ENCODE measurements at places on chromosomes 4 and X.

DNA sequence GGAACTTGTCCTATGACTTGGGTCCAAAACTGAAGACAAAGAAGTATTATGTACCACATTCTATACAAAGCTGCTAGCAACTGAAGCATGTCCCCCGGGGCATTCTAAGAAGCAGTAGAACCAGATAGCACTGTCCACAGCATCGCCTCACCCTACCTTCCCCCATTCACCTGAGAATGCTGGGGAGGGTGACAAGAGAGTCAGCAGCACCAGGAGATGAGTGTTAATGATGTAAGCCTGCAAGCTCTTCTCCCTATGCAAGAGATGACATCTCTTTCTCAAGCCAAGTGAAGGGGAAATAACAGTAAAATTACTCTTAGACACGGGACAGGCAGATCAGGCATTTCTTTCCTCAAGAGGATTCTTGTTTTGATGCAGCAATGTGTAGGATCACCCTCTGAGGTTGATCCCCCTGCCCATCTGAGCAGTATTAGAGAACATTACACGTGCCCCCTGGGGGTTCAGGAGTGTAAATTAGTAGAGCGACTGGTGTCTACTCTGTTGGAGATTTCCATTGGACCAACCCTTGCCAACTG, 13.9 kb upstream of the TLR1 start:
- no peak for DNase-seq

DNA sequence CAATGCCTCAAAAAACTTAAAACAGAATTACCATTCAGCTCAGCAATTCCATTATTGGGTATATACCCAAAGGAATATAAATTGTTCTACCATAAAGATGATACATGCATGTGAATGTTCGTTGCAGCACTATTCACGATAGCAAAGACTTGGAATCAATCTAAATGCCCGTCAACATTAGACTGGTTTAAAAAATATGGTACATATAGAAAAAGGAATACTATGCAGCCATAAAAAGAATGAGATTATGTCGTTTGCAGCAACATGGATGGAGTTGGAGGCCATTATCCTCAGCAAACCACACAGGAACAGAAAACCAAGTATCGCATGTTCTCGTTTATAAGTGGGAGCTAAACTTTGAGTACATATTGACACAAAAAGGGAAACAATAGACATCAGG, 10.9 kb upstream of the SYNPO2 start:
- no peak for DNase-seq

DNA sequence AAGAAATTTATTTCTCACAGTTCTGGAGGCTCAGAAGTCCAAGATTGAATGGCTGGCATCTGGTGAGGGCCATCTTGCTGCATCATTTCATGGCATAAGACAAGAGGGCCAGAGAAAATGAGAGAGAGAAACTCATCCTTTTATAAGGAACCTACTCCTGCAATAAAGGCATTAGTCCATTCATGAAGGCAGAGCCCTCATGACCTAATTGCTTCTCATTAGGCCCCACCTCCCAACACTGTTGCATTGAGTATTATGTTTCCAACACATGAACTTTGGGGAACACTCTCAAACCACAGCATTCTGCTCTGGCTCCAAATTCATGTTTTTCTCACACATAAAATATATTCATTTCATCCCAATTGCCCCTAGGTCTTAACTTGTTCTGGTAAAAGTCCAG, 14.2 kb downstream of the RNF175 start:
- DNase-seq, result no peak

DNA sequence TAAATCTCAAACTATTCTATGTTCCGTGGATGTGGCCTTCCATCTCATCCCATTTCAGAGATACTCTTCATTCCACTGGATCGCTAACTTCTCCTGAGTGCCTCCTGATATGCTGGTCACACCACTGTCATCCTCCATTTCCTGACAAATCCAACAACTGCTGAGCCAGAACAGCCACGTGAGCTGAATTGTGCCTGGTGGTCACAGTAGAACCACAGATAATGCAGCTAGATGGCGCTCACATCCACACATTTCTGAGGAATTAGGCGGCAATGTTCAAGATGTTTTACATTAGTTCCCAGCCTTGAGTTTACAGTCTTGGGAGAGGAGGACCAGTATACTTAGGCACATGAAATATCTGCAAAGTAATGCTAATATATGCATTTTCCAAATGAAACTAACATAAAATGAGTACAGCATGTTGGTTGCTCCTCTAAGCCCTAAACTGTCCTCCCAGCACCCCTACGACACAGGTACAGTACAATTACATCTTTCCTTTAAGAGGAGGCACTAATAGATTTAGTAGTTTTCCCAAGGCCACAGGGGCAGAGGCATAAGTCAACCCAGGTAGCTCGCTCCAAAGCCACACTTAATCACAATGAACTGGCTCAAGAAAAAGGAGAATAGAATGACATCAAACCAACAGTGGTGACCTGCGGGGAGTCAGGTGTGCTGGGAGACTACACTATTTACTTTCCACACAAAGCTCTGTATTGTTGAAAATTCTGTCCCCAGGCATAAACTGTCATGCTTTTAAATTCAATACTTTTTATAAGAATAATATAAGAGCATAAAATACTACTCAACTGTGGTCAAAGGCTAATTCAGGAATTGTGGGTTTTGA, 134.2 kb downstream of the CHIC2 start:
- peak; percentile 78 for DNase-seq

- peak; percentile 74 for DNase-seq
These were observed 24.6 kb upstream of the ANTXR2 start for GRCh38 chr4:80097400-80098177.

GRCh38 chr4:150192986-150193385, 114.7 kb downstream of the DCLK2 start:
- no peak for DNase-seq

DNA sequence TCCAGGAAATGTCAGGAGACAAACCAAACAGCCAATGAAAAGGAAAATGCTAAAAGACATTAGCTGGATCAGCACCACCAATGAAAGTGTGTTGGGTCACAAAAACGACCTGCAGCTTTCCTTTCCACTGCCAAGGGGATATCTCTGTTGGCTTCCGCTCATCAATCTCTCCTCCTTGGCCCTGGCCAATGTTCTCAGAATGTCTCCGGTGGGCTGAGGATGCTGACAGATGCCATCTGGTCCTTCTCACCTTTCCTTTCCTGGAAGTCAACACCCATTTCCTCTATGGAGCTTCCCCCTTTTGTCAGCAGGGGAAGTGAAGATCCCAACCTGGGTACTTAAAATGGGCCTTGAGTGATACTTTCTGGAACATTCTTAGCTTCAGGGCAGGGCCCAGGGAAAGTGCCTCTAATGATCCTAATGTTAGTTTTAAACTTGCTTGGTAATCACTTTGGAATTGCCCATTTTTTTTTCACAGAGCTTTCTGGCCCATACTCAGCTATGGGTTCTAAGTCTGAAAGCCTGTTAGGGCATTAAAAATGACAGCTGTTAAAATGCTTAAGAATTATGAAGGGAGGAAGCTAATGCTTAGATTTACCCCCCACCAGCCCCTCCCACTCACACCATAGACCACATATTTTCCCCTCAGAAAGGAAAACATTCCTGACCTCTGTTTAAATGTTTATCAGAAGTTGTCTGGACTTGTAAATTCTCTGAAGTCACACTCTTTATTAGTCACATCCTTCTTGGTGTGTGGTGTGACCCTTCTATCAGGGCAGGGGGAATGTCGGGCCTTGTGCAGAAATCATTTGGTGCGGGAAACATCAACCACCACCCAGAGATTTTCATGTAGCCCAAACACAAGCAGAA, 29.2 kb downstream of the IGFBP7 start:
- DNase-seq, result peak; percentile 77

DNA sequence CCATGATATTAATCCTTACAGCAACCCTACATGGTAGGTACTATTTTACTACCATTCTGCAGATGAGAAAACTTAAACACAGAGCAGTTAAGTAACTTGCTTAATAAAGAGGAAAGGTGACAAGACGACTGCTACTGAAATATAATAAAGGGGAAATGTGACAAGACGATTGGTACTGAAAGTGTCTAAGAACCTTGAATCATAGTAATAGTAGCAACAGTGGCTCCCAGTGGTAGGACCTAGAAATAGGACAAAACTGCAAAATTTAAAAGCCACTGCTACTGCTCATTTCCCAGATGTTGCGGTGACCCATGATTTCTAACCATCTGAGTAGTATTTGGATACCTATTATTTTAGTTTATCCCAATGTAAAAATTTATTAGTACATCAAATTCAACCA, 89.5 kb downstream of the TASL start:
- no peak for DNase-seq

DNA sequence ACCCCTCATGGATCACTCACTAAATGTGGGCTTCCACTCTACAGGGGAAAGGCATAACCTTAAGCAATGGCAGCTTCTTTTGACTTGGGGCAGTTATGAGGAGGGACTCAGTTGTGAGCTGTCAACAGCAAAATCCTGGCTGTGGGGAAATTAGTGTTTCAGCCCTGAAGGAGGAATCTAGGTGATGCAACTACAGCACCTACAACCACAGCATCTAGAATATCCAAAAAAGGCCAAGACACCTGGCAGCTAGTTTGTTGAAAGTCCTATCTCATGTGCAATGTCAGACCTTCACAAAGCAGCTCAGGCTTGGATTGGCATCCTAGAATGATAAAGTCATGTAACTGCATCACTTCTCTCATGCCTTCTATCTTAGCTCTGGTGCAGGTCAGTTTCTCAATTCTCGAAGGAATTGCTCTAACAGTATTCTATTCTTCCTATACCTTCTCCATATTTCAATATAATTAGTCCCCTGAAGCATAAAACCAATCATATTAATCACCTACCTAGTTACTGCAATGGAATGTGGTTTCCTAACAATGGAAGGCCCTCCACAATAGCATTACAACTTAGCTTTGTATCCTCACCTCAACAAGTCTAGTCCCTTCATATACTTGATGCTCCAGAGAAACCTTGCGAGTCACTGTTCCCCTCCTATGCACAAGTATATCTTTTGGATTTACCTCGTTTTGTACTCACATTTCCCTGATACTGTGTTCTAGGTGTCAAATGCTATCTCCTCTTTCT, 5.5 kb upstream of the ANTXR2 start:
- DNase-seq, result no peak

DNA sequence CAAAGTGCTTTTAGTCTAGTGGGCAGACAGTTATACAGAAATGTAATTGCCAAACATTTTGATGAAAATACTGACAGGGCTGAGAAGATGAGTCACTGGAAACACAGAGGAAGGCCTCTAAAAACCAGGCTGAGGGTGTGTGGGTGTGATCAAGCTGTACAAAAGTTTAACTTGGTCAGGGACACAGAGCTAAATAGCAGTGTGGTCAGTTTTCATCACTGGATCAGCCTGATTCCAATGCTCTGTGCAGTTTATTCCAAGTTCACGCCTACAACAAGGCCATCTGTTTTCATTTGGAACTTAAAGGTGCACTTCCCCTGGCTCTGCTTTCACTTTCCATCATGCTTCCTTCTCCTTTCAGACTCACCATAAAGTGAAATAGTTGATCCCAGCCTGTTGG, 10.6 kb downstream of the CENPVL3 start:
- no peak for DNase-seq

DNA sequence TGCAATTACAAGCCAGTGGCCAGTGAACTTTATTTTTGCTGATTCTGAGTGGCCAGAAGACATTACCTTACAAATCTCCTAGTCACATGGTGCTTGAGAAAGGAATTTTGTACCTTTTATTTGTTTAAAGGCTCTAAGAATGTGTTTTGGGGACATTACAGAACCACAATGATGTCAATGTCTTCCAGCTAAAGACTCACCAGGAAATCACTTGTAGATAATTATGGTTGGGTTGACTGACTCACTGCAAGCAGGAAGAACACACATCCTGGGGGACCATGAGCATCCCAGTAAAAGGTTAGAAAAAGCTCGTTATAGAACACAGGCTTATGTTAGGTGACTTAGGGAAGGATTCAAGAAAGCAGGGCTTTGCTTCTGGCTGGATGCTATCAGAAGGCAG, 119.4 kb upstream of the FAM9B start:
- no peak for DNase-seq

- DNase-seq, result no peak
These were observed 73.7 kb downstream of the RTL9 start for GRCh38 chrX:110432091-110432905.

DNA sequence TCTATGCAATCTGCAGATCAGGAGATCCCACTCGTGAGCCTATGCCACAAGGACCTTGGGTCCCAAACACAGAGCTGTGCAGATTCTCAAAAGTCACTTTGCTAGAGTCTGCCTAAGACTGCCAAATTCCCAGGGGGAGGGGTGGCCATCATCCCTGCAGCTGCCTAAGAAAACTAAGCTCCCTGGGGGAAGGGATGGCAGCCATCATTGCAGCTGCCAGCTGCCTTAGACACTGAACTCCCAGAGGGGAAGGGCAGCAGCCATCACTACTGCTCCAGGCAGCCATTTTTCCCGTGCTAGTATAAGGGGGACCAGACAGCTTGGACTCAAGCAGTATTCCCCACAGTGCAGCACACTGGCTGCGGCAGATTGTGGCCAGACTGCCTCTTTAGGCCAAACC, 156.9 kb downstream of the NKX6-1 start:
- no peak for DNase-seq

DNA sequence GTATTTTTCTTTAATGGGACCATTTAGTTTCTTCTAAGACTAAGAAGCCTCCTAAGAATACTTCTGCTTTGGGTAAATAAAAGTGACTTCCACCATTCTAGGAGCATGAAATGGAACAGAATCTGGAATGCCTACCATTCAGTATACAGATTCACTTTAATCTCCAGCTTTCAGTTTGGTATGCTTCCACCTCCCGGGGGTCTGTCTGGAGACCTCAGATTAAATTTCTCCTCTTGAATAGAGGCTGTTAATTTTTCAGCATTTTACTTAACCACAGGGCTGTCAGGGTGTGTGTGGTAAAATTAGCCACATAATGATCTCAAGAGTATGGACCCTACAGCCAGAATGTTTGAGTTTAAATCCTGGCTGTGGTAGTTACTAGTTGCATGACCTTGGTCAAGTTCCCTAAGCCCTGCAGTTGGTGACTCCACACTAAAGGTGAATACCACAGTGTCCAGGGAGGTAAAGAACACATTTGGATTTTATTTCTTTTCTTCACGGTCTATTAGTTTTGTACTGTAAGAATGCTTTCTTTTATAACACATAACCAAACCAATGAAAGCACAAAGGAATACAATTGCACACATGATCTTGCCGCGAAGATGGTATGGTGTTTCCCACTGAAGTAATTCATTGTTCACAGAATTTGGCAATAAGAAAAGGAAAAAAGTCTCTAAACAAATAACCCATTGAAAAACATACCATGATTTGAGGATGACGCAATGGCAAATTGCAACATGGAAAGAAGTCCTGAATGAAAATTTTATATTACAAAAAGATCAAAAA, 37.3 kb upstream of the TRIM2 start:
- no peak for DNase-seq

- DNase-seq, result no peak
These were observed 66.2 kb downstream of the NCAPG start for GRCh38 chr4:17876943-17877342.

- no peak for DNase-seq
These were observed 64.3 kb upstream of the NR0B1 start for GRCh38 chrX:30373479-30373878.

DNA sequence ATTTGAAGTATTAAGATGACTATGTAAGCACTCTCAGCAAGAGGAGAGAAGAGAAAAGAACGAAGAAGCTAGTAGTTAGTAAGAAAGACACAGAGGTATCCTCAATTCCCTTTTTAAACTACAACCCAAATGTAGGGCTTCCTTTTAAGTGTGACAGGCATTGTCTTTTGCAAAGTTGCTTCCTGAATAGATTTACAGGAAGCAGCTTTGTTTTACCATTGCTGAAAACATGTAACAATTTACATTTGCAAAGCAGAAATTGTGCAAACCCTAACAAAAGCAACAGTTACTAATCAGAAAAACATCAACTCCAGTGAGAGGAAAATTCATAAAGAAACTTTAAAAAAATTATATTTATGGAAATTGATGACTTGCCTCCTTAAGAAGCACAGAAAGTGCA, 96.4 kb downstream of the FAM13A start:
- DNase-seq, result no peak
